ENCODE measurements at places on chromosomes 3 and 15. TPM values are rescaled to one million over a fixed set of nuclear protein-coding genes. Genes with fewer than 3 reads are reported as not detected.

GRCh38 chr15:52424856-52425431 is 103.7 kb downstream of the MYO5A start:
- DNase-seq = no peak

- no peak for DNase-seq
These were observed 185.2 kb upstream of the DNAJC19 start for GRCh38 chr3:181174676-181175233.

GRCh38 chr15:51737522-51738305 is at the start of gene LYSMD2:
Gene LYSMD2, minus strand, starts transcription at chr15:51737655. Its CDS starts 33 bp downstream, at chr15:51737622.
- no peak for DNase-seq

Gene SLC38A3
- total RNA-seq = not detected

Gene ADGRG7
- not detected for total RNA-seq

DNA sequence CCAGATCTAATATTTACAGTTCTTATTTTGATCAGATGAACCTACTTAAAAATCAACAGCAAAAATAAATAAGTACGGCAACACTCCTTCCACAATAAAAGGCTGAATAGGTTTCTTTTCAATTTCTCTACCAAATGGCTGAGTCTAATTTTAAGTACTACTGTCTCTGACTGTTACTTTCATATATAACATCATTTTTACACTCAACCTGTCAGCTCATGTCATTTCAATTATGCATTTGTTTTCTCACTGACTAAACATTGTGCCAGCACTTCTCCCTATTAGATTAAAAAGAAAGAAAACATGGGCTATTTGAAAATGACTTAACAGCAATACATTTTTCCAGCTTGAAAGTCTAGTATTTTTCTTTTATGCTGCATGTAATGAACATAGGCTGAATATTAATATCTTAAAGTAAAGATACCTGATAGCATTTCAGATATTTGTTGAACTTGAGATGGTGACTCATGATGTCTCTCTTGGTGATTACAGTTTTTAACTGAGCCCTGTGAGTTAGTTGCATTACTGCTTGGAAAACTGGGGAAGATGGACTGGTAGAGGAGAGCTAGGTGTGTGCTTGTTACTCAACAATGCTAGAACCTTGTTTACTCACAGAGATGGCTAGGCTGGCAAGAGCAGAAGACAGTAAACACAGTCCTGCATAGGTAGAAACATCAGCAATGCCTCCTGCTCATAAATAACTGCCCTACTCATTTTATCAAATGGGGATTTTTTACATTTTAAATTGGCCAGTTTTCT is 73.9 kb downstream of the PEX5L start:
- DNase-seq = no peak

Gene C2CD4A
- total RNA-seq = not detected

Measured in HFFc6 (cell line).